ENCODE measurements at places on chromosomes 2 and 18.

DNA sequence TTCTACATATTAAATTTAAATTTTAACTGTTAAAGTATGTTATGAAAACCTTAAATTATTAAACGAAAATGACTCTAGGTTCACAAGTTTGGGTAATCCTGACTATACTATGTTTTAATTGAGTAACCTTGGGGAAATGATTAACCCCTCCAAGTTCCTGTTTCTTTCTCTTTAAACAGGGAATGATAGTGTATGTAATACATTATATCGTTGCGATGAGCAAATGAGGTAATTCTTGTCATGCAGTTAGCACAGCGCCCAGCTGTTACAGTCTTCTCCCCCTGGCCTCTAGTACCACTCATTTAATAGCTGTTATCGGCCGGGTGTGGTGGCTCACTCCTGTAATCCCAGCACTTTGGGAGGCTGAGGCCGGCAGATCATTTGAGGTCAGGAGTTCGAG is 80.4 kb downstream of the MTA3 start:
- no peaks in the 10 kb centered on the region for H3K27me3 ChIP-seq
- no peak overlapping the region for H3K27ac ChIP-seq
- H3K4me1 ChIP-seq = no peaks in the 10 kb centered on the region
- no peak for DNase-seq
- no peak overlapping the region for H3K4me3 ChIP-seq

DNA sequence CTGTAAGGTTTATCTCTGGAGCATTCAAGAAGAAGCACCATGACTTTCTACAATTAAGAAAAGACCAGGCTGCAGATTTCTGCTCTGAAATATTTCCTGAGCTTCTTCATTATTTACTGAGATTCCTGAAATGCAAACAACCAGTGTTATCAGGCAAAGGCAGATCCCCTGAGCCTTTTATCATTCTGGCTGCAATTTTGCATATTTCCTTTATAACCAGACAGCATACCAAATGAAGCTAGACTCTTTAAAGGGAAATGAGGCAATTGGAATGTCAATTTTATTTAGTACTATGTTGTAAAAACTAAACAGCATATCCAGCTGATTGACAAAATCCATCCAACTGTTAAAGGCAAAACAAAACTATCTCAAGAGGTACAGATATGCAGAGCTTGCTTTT is 372.5 kb downstream of the RIT2 start:
- H3K36me3 ChIP-seq = no peaks in the 10 kb centered on the region
- H3K27me3 ChIP-seq = no peaks in the 10 kb centered on the region
- H3K4me3 ChIP-seq = no peak overlapping the region
- no peaks in the 10 kb centered on the region for H3K4me1 ChIP-seq

- no peaks in the 10 kb centered on the region for H3K27me3 ChIP-seq
- H3K27ac ChIP-seq = no peak overlapping the region
- DNase-seq = peak; percentile 0
- H3K4me1 ChIP-seq = peaks cover 16% of the 10 kb centered on the region
Measured at GRCh38 chr2:113169586-113169985, 4.2 kb upstream of the PSD4 start.

GRCh38 chr2:32702303-32703064 is 74.6 kb downstream of the TTC27 start:
- peaks cover 18% of the 10 kb centered on the region for H3K4me1 ChIP-seq
- no peak for DNase-seq
- peak overlapping the region; percentile 64 for H3K27ac ChIP-seq
- no peaks in the 10 kb centered on the region for H3K27me3 ChIP-seq
- H3K4me3 ChIP-seq = no peak overlapping the region

- no peak overlapping the region for H3K27ac ChIP-seq
- H3K27me3 ChIP-seq = no peaks in the 10 kb centered on the region
- H3K36me3 ChIP-seq = peaks cover 30% of the 10 kb centered on the region
- peak overlapping the region; percentile 4 for H3K4me3 ChIP-seq
- H3K4me1 ChIP-seq = peaks cover 39% of the 10 kb centered on the region
Measured at GRCh38 chr2:171431677-171432167, 2.1 kb downstream of the METTL8 start.

DNA sequence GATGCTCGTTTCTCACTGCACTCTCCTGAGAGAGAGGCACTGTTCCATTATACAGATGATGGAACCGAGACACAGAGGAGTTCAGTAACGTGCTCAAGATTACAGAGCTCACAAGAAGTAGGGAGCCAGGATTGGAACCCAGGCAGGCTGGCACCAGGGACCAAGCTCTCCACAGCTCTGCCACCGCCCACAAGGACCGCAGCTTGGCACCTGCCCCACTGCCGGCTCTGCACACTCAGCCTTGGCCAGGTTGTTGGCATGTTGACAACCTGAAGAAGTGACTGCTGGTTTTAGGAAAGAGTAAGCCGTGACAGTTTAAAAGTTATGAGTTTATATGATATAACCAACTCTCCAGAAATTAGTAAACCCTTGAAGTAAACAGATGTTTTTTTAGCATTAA is 48.0 kb upstream of the ITM2C start:
- peaks cover 79% of the 10 kb centered on the region for H3K36me3 ChIP-seq
- H3K4me1 ChIP-seq = no peaks in the 10 kb centered on the region
- no peaks in the 10 kb centered on the region for H3K27me3 ChIP-seq

- H3K27me3 ChIP-seq = no peaks in the 10 kb centered on the region
- H3K27ac ChIP-seq = no peak overlapping the region
- no peaks in the 10 kb centered on the region for H3K36me3 ChIP-seq
Measured at GRCh38 chr2:4073026-4073569, 369.7 kb downstream of the DCDC2C start.

DNA sequence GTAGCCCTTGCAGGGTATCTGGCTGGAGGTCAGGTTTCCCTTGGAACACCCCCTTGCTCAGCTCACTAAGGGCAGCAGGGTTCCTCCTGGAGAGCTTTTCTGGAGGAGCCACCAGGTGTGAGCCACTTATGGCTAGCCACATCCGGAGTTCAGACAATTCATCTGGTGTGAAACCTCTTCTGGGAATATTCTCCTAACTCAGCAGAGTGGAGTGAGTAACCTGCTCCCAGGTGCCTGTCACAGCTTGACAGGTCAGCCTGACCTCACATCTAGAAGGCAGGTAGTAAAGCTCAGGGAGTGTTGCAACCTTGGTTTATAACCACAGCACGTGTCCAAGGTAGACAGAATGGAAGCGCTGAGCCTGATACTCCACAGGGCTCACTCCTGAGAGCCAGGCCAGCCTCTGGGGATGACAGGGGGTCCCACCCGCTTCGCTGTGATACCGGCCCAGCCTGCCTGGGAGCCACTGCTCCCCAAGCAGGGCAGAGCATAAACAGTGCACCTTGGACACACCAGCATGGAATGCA is 62.6 kb upstream of the TGFA start:
- H3K27ac ChIP-seq = no peak overlapping the region
- no peak overlapping the region for H3K4me3 ChIP-seq
- H3K4me1 ChIP-seq = no peaks in the 10 kb centered on the region
- peaks cover 23% of the 10 kb centered on the region for H3K27me3 ChIP-seq
- no peaks in the 10 kb centered on the region for H3K36me3 ChIP-seq

- H3K4me3 ChIP-seq = no peak overlapping the region
- no peaks in the 10 kb centered on the region for H3K36me3 ChIP-seq
- no peak for DNase-seq
- no peaks in the 10 kb centered on the region for H3K27me3 ChIP-seq
- H3K4me1 ChIP-seq = no peaks in the 10 kb centered on the region
- no peak overlapping the region for H3K27ac ChIP-seq
Measured at GRCh38 chr18:11957636-11958035, 23.7 kb upstream of the IMPA2 start.

DNA sequence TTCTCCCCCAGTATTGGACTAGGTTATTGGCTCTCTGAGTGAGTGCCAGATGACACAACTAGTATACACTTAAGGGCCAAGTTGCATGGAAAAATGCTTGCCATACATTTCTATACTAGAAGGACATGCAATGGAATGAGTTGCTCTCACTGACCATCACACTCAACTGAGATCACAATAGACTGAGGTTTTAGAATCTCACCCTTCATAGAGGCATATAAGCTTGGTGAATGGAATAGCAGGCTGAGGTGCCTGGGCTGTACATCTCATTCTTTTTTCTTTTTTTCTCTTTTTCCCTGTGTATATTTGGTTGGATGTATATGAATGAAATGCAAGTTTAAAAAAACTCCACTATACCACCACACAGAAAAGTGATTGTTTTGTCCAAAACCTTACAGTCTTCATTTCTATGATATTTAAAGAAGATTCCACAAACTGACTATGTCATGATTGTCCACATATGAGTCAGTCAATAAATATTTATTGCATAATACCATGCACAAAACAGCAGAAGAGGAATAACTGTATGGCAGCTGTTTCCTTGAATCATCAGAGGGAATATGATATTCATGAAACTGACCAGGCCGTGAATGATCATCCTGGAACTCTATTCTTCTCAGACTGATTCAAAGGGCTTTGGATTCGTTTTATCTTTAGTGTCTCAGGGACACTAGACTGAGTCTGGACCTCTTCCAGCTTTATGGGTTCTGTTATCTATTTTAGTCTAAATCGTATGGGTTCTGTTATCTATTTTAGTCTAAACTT is 122.6 kb upstream of the STK17B start:
- H3K27ac ChIP-seq = no peak overlapping the region
- no peak overlapping the region for H3K4me3 ChIP-seq
- no peaks in the 10 kb centered on the region for H3K27me3 ChIP-seq
- no peak for DNase-seq
- peaks cover 11% of the 10 kb centered on the region for H3K4me1 ChIP-seq

DNA sequence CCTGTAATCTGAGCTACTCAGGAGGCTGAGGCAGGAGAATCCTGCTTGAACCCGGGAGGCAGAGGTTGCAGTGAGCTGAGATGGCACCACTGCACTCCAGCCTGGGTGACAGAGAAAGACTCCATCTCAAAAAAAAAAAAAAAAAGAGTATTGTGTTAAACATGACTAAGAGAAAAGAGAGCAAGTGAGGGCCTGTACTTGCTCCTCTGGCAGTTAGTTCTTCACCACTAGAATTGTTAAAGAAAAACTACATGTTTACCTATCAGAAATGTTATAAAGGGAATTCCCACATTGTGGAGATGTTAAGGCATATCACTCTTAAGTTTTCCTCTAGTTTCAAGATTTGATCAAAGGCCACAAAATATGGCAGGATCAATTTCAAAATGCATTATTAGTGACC is 75.4 kb upstream of the LRATD1 start:
- no peaks in the 10 kb centered on the region for H3K36me3 ChIP-seq
- H3K4me1 ChIP-seq = no peaks in the 10 kb centered on the region
- no peak overlapping the region for H3K27ac ChIP-seq
- H3K27me3 ChIP-seq = no peaks in the 10 kb centered on the region
- no peak overlapping the region for H3K4me3 ChIP-seq

DNA sequence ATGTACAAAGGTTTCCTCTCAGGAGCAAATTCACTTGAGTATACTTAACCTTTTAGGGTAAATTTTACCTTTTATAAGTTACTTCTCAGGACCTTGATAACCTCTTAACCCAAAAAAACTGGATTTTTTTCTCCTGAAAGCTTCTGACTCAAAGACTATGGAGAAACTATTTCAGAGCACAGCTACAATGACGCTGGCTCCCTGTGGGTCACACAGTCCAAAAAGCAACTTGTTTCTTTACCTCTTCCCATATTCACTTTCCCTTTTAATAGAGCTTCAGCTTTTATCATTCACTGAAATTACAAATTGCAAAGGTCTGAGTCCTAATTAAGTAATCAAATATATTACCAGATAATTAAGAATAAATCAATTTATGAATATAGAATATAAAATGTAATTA is 32.4 kb downstream of the GTF3C3 start:
- H3K4me1 ChIP-seq = no peaks in the 10 kb centered on the region
- H3K27ac ChIP-seq = no peak overlapping the region
- no peak overlapping the region for H3K4me3 ChIP-seq
- H3K27me3 ChIP-seq = no peaks in the 10 kb centered on the region
- DNase-seq = no peak
- peaks cover 87% of the 10 kb centered on the region for H3K36me3 ChIP-seq

DNA sequence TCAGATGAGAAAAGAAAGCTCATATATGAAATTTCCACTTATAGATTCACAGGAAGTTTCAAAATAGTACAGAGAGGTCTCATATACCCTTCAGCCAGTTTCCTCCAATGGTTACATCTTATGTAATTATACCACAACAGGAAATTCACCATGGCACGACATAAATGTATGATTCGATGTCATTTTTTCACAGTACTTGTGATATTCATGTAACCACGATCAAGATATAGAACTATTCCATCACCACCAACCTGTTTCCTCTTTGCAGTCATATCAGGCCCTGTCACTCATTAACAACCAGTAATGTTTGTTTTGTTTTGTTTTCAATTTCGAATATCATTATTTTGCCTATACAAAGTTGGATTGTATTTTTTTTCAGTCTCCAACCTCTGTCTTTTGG is 314.3 kb upstream of the POU3F3 start:
- no peaks in the 10 kb centered on the region for H3K4me1 ChIP-seq
- H3K4me3 ChIP-seq = no peak overlapping the region
- H3K27ac ChIP-seq = no peak overlapping the region
- no peak for DNase-seq
- no peaks in the 10 kb centered on the region for H3K27me3 ChIP-seq

DNA sequence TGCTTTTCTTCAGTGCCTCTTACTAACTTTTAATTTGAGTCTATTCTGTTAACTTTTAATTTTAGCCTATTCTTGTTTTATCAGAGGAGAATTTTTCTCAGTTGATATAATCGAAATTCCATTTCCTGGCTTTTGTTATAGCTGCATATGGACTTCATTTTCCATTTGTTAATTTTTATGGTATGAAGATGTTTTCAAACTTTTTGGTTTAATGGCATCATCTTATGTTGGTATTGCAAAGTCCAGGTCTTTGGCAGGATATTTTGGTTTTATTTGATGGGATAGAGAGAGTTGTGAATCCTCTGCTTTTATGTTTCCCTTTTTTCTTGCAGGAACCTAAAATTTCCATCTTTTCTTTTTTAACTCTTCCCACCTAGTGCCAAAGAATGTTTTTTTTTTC is 70.9 kb upstream of the RAPGEF4 start:
- no peaks in the 10 kb centered on the region for H3K36me3 ChIP-seq
- H3K4me1 ChIP-seq = no peaks in the 10 kb centered on the region
- no peak overlapping the region for H3K4me3 ChIP-seq
- H3K27me3 ChIP-seq = no peaks in the 10 kb centered on the region

GRCh38 chr2:162301151-162301804 is 17.2 kb downstream of the IFIH1 start:
- H3K4me1 ChIP-seq = no peaks in the 10 kb centered on the region
- H3K36me3 ChIP-seq = no peaks in the 10 kb centered on the region
- H3K4me3 ChIP-seq = no peak overlapping the region
- peak; percentile 45 for DNase-seq

DNA sequence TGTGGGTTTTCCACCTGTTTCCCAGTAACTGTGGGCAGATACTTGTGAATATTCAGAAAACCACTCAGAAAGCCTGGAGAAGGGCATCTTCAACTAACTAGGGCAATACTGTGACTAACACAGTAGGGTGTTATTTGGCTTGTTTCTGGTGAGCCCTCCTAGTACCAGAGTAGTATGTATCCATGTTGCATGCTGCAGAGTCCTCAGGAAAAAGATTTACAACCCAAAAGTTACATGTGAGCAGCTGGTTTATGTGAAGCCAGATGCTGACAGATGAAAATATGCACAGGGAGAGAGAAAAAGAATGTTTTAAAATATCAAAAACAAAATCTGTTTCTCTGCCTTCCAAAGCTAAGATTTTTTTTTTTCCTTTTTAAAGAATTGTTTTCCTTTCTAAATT is 333.2 kb upstream of the UBE2E3 start:
- peaks cover 9% of the 10 kb centered on the region for H3K27me3 ChIP-seq
- H3K27ac ChIP-seq = no peak overlapping the region
- H3K36me3 ChIP-seq = no peaks in the 10 kb centered on the region
- H3K4me1 ChIP-seq = no peaks in the 10 kb centered on the region

- no peaks in the 10 kb centered on the region for H3K36me3 ChIP-seq
- no peak overlapping the region for H3K27ac ChIP-seq
- no peak for DNase-seq
- H3K27me3 ChIP-seq = no peaks in the 10 kb centered on the region
- H3K4me3 ChIP-seq = no peak overlapping the region
- no peaks in the 10 kb centered on the region for H3K4me1 ChIP-seq
Measured at GRCh38 chr18:78123144-78123909, 856.3 kb upstream of the SALL3 start.
